Naive thymus-derived CD8-positive, alpha-beta T cell (primary cell): ENCODE measurements at places on chromosomes 11 and 22.

GRCh38 chr11:81857386-81857785, 876.3 kb downstream of the FAM181B start:
- no peak for DNase-seq

DNA sequence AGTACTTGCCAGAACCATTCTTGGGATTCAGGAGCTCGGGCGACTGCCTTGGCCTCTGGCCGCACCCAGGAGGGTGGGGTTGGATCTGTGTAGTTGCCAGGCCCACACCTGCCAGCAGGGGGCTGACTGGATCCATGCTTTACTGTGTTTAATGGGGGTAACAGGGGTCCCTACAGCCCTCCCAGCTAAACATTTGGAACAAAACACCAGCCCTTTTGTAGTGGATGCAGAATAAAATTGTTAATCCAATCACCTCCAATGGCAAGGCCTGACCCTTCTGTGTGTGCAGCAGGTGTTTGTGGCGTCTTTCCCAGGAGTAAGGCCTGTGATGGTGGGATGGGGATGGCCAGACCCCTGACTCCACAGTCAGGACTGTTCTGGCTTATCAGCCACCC, 22.5 kb downstream of the SUN2 start:
- DNase-seq: peak; percentile 84

DNA sequence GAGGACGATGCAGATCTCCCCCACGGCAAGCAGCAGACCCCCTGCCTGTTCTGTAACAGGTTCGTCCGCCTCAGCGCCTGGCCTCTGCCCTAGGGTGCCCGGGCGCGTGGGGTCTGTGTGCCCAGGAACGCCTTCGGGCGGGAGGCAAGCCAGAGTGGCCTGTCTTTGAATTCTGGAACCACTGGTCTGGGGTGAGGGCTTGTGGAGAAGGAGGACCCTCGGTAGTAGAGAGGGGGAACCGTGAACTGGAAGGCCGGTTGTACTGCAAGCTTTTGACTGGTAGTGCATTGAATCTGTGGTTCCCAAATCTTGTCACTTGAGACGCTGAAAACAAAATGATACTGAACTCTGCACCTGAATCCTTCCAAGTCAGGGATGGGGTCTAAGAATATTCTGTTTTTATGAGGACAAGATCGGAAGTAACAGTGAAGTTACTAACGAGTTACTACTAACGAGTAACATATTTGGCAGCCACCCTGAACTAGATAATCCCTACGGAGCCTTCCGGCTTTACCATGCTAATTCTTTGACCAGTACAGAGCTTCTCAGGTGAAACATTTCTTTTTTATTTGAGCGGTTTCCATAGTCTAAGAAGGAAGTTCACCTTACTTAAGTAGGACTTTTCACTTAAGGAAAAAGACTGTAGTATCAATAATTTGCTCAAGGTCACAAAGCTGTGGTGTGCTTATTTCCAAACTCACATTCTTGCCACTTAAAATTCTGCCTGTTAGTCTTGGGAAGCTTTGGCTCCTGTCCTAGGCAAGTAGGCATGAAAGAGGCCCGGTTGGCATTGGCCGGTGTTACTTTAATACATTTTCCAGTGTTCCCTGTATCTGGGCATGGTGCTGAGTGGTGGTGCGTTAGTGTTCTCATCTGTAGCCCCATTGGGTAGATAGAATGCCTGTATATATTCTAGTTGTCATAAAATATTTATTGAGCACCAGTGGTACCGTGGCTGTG, 860 bp downstream of the PRMT3 start:
- peak; percentile 65 for DNase-seq

DNA sequence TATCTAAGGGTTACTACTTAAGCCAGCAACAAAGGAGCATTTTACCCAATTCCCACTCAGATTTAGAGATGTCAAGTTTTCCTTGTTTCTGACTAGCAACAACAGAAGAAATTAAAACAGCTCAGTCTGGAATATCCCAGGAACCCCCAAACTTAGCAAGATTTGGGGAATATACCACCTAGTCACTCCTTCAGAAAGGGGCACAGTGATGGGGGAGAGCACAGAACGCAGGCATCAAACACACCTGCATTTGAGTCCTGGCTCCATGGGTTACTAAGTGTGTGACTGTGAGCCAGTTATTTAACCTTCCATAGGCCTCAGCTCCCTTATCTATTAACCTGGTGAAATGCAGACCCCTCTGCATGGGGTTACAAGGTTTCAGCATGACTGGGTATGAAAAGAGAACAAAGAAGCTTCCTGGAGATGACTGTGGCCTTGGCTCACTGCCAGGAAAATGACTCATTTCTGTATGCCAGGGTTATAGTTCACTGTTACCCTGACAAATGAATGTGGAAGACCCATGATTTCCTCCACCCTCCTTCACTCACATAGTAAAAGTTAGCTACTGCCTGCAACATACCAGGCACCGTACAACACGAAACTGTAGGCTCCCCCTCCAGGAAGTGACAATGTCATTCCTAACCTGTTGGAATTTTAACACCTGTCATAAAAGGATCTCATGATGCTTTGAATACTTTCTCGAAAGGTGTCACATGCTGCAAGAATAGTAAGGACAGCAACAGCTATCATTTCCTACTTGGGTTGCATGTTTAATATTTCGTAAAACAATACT, 79.6 kb downstream of the ME3 start:
- DNase-seq: peak; percentile 24

DNA sequence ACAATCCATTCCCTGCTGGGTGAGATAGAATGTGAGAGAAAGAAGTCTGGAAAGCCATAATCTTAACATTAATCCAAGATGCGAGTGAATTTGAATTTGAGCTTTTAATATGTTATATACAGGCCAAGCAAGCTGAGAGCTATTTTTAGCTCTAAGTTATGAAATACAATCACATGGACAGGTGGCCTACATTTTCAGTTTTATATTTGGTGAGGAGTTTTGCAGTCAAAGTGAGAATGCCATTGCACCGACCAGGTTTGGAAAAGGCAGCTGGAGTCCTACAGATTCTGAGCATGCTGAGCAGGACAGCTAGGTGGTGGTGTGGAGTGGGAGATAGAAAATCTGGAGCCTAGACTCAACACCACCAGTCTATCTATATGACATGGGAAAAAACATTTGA, 12.0 kb downstream of the OR5B21 start:
- DNase-seq: no peak

DNA sequence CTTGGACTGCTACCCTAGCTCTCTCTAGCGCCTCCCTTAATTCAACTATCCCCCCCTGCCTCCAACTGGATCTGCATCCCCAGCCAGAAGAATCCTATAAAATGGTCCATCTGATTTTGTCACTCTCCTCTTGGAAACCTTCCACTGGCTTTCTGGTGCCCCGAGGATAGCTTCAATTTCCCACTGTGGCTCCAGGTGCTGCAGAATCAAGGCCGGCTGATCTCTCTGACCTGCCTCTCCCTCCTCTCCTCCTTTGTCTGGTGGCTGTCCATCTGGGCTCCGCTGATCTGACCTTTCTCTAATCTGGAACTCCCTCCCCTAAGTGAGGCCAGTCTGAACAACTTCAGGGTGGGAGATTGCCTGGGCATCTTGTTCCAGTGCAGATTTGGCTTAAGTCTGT, 6.1 kb upstream of the GRK3 start:
- DNase-seq: no peak

DNA sequence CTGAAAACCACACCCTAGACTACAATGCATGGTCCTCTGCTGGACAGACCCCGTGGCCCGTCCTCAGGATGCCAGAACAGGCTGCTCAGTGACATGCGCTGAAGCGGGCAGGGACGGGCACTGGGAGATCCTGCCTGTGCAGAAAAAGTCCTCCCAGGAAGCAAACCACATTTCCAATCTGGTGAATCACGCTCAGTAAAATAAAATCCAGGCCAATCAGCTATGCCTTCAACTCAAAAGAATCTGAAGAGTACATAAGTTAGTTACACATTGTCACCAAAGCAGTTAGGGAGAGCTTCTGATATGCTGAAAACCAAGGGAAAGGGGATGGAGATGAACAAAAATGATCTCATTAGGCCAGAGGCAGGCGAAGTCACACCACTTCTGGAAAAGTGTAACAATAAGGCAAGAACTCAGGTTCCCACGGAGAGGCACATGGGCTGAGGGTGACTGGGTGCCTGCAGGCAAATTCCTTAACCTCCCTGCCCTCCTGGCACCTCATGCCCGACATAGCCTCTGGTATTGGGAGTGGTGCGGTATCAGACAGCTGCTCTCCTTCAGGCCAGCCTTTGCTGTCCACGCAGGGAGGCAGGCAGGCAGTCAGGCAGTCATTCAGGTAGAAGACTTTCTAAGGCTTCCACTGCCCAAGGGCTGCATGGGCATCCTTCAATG, 66.4 kb downstream of the APOL5 start:
- DNase-seq: no peak

- DNase-seq: no peak
Measured at GRCh38 chr11:14111496-14111895, 149.0 kb downstream of the SPON1 start.

DNA sequence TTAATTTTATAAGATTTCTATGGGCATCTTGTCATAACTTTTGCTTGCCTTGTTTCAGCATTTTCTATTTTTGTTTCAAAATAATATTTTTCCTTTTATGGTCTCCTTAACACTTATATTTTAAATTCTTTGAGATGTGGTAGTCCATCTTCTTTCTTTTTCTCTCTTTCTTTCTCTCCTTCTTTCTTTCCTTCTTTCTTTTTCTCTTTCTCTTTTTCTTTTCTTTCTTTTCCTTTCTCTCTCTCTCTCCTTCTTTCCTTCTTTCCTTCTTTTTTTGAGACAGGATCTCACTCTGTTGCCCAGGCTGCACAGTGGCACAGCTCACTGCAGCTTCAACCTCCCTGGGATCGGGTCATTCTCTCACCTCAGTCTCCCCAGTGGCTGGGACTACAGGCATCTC, 36.1 kb upstream of the OR10G7 start:
- DNase-seq: no peak

GRCh38 chr22:23404689-23405365, 175.3 kb downstream of the IGLL1 start:
- no peak for DNase-seq

- DNase-seq: no peak
Measured at GRCh38 chr11:105148241-105148640, 8.7 kb upstream of the CARD18 start.

GRCh38 chr11:829176-829846, 1.6 kb downstream of the CRACR2B start:
- no peak for DNase-seq

DNA sequence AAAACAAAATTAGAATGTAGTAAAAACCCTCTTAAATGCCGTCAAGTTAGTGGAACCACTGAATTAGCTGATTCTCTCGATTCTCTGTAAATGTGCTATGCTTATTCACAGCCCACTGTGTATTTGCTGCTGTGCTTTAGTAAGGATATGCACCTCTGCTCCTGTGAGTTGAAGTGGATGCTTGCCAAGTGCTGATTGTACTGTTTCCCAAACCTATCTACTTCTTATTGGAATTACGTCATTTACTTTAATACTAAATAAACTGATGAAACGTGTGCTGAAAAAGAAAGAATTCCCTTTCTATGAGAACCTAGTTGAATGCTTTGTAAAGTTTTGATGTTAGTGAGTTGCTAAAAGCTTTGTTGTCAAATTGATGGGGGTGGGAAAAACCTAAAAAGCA, 158.4 kb downstream of the LRRC4C start:
- no peak for DNase-seq

DNA sequence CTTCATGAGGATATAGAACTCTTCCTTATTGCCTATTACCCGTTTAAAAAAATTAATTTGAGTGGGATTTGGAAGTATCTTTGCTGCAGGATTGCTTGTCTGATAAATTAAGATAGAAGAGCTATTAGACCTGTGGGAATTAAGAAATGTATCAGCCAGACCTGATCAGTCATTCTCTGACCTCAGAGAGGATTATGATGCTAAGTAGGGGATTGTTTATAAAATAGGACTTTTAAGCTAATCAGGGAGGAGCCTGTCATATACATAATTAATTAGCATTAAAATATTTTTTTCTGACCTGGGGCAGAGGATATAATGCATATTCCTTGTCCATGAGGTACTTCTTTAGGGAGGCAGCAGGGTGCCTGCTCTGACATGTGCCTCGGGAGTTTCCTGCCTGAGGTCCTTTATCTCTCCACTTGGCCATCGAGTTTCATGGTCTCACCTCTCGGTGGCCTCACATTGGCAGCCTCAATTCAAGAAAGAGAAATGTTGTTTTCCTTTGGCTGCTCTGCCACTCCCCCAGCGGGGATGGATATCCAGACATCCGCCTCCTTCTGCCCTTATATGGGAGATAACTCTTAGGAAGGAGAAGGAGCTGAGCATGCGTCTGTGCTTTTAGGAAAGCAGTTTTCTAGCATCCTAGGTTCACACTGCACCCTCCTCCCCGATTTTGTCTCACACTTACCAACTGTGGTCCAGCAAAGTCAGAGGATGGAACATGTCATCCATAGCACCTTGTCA, 41.1 kb downstream of the DIXDC1 start:
- no peak for DNase-seq

DNA sequence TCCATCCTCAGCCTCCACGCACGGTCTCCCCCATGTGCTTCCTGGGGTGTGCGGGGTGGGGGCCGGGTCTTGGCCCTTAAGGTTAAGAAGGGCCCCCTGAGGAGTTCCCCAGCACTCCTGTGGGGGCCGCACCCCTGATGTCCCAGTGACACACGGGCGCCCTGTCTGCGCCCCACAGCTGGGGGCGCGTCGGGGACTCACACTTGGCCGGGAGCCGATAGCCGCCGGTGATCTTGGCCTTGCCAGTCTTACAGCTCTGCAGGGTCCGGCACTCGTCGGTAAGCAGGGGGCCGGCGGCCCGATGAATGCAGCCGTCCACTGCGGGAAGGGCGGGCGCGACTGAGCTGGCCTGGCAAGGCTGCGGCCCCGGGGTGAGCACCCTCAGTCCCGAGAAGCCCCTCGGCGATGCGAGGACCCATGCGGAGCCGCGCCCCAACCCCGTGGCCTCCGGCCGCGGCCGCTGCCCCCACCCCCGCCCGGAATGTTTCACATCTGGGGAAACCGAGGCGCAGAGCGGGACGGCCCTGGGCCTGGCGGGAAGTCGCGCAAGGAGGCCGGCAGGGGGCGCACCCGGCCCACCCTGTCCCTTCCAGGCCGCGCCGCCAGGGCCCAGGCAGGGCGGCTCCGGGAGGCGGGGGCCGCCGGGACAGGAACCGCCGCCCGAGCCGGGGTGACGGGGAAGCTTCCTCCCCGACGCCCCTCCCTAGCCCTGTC, 13.9 kb downstream of the OTUB1 start:
- peak; percentile 68 for DNase-seq

- DNase-seq: no peak
Measured at GRCh38 chr11:57619331-57619730, 21.8 kb downstream of the SERPING1 start.

DNA sequence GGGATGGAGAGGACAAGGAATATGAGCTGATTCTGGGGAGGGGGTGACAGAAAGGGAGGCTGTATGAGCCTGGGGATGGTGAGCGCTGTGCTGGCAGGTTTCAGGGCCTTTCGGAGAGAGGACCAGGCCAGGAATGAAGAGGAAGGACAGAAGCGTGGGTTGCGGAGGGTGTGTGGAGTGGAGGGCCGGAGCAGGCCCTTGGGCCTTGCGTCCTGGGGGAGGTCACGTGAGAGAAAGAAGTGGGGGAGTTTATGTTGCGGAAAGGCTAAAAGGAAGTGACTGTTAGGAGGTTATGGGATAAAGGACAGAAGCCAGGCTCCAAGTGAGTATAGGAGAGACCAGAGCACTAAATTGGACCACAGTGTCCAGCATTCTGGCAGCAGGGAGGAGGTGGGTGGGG, 17.5 kb downstream of the BCR start:
- no peak for DNase-seq

- no peak for DNase-seq
Measured at GRCh38 chr22:17917490-17917983, 106.8 kb downstream of the MICAL3 start.

- DNase-seq: no peak
Measured at GRCh38 chr11:34275486-34275885, 82.3 kb downstream of the ABTB2 start.

GRCh38 chr22:29148036-29148435, 57.7 kb upstream of the EMID1 start:
- no peak for DNase-seq

- no peak for DNase-seq
Measured at GRCh38 chr11:15754221-15754620, 602.1 kb downstream of the SOX6 start.
